Psoas muscle (tissue), 8 donors: ENCODE measurements at places on chromosomes 4 and X.

- DNase-seq = no peak
Observed at GRCh38 chrX:56796641-56797395, 67.8 kb downstream of the NBDY start.

DNA sequence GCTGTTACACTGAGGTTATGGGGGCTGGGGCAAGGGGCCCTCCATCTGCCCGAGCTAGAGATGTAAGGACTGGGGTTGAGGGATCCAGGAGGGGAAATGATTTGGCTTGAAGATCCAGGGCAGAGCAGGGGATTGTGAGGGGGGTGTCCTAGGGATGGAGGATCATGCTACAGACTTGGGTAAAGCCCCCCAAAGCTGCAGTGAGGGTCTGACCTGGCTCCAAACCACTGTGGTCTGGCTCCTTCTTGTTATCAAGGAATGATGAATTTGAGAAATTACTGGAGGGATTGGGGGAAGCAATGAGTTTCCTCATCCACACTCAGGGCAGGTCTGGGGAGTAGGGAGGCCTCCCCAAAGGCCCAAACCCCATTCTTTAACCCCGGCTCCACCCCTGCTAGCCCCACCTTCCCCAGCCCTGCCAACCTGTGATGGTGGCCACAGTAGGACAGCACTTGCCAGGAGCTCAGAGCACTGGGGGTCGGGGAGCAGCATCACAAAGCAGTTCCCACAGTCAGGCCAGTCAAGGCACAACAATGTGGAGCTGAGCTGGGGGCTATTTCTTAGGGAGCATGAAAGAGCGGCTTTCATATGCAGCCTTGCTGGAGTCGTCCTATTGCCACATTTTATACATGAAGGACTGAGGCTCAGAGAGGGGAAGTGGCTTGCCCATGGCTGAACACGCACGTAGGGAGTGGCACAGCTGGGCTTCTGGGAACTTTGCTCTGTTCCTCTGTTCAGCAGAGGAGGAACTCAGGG, 165.5 kb downstream of the EFNB1 start:
- DNase-seq = no peak

- DNase-seq = no peak
Observed at GRCh38 chrX:131216828-131217227, 72.3 kb downstream of the IGSF1 start.

GRCh38 chr4:168483811-168484210, 3.5 kb upstream of the DDX60L start:
- DNase-seq = no peak

DNA sequence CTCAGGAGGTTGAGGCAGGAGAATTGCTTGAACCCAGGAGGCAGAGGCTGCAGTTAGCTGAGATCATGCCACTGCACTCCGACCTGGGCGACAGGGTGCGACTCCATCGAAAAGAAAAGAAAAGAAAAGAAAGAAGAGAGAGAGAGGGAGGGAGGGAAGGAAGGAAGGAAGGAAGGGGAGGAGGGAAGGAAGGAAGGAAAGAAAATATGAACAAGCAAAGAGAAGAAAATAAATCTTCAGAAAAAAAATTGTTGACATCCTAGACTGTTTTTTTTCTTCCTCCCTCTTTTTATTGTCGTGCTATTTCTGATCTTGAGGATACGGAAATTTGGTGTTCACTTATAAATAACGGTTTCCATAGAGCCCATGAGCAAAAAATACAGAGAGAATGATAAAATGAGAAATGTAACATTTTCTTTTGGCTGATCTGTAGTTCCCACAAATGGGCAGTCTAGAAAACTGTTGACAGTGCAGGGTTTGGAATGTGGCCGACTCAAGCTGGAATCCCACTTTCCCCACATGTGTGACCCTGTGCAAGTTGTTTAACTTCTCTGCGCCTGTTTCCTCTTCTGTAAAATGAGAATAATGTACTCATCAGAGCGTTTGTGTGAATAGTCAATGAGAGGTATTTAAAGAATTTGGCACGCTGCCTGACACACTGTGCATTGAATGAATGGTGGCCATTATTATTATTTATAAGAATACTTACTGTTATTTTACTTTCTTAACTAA, 19.4 kb downstream of the SORBS2 start:
- DNase-seq = no peak

GRCh38 chr4:173735049-173735448, 205.0 kb upstream of the HAND2 start:
- no peak for DNase-seq

DNA sequence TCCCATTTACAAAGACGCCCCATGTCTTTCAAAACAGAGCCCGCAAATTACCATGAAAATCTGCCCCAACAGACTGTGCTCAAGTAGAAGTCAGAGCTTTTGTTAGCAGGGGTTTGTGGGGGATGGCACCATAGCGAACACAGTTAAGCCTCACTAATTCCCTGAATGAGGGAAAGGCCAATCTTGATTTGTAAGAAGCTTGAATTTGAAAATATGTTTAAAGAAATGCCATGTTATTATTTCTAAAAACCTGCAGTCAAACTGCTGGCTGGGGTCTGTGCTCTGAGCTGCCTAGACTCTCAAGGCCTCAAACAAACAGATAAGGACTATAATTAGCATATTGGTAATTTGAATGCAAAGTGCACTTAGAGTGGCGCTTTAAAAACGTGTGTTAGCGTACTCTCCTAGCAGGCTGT, 9.4 kb upstream of the PAK3 start:
- no peak for DNase-seq

DNA sequence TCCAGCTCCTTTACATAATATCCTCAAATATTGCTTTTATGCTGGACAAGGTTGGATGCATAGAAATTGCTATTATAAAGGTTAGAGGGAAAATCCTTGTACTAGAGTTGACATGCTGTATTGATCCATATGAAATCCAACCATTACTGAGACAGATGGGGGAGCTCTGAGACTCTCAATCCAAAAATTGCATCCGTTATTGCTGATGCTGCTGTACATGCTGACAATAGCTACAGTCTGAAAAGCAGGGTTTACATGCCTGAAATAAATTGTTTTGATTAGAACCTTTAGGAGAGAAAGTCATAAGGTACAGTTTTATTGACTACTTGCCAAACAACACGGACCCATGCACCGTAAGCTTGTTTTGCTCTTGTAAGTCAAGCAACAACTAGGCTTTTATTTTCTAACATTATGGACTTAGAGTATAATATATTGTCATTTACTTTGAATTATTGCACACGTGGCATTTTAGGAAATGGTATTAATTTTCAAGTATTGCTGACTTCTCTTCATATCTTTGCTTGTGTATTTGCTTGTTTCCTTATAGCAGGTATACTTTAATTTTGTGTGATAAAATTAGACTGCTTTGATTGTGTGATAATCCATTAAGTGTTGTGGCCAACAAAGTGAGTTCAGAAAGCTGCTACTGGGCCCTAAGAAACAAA, 1365.2 kb downstream of the STIM2 start:
- DNase-seq = no peak

DNA sequence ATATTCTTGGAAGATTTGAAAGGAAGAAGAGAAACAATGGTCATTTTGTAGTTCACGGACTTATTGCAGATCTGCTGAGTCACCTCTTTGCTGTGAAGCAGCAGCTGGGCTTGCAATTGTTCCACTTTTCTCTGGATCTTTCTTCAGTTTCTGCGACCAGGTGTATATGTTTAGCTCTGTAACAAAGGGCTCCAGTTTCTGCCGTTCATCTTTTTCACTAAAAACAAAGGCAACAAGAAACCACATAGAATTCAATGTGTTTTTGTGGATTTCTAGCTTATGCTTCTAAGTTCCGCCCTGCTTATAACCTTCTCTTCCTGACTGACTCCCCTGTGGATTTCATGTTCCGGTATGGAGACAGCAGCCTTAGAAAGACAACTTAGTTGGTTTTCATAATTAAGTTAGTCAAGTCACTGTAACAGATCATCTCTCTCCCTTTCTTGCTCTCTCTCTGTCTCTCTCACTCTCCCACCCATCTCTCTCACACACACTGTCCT, 121.6 kb upstream of the EPHA5 start:
- no peak for DNase-seq

- DNase-seq = no peak
Observed at GRCh38 chrX:72105436-72105835, 26.3 kb downstream of the RTL5 start.

DNA sequence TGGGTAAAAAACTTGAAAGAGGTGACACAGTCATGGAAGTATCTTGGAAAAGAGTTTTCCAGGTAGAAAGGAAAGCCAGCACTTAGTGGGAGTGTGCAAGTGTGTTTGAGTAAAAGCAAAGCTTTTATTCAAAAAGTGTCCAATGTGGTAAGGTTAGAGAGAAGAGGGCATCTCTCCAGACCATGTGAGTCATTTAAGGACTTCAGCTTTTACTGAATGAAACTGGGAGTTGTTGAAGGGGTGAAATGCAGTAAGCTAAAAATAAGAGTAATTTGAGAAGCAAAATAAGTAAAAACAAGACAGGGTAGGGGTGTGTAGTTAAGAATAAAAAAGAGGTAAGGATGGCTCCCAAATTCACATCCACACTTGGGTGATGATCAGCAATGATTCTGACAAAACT, 238.9 kb downstream of the SLC7A11 start:
- DNase-seq = no peak

DNA sequence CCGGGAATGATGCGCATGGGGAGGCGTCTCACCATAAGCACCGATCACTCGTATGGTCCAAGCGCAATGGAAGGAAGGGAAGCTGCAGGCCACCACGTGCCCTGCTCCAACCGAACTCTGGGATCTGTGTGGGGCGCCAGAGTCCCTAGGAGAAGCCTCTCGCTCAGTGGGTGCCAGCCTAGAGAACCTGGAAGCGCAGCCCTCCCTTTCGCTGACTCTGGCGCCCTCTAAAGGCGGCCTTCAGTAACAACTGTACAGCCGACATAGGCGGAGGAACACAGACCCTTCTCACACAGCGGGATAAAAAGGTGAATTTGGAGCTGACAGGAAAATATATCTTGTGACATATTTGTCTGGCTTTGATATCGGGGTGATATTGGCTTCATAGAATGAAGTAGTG, 76.0 kb downstream of the INTS6L start:
- peak; percentile 12 for DNase-seq

GRCh38 chr4:44761306-44761705, 35.0 kb upstream of the GNPDA2 start:
- no peak for DNase-seq

DNA sequence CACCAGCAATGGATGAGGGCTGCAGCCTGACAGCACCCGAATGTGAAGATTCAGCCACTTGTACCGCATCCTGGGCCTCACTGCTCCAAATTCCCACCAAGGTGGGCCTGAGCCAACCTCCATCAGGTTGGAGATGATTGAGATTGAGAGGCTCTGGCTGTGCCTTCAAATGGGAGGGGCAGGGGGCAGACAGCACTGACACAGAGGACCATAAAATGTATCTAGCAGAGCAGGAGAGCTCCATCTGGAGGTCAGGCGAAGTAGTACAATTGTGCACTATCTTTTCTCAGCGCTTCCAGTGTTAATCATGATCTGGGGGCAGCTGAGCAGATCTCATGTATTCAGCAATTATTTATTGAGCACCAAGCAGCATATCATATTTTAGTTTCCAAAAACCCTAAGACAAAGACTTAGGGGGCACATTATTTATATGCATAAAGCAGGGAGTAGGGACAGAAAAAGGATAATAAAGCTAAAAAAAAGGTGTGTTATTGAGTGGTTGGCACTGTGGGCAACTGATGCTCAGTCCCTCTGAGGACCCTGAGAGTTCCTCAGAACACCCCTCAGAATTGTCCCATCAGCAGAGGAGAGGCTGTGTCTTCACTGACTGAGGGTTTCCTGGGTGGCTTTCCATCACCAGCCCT, 31.6 kb upstream of the C1QTNF7 start:
- DNase-seq = no peak

DNA sequence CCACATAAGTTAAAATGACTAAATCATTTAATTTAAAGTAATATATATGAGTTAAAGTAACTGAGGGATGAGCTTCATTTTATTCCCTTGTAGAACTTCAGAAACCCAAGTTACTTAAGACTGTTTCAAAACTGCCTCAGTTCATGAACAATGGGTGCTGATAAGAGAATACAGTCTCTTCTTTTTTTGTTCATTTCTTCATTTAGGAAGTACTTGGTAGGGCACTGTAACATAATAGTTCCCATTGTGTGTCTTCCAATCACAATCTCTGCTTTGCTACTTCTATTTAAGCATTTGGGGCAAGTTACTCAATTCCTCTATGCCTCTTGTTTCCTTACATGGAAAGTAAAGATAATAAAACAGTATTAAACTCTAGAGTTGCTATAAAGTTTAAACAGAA, 50.4 kb downstream of the HHIP start:
- no peak for DNase-seq

DNA sequence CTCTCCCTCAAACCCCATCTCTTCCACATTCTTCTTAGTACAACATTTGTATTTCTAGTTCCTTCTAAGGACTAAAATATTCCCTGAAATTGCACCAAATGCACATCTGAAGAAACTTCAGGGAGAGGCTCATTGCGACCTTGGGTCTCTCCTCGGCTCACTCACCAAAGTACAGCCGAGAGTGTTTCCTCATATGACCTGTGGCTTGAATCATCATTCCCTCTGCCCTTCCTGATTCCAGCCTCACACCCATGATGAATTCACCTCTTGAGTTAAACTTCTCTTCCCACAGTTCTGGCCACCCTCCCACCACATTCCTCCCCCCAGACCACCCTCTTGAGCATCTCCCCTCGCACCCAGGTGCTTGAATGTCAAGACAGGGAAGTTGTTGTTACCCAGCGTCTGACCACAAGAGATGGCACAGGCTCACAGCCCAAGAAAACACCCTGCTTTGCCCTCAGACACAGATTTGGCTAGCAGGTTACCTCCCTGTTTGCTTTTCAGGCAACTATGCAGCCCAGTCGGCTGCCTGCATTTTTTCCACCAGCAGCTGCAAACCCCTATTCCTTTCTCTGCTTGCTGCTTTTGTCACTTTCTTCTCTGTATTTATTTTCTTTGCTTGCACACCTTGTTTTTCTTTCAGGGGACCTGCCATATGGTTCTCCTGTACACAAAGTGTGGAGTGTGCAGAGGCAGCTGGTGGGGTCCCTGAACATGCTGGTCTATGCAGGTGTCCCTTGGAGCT, 214.8 kb downstream of the SPATA18 start:
- no peak for DNase-seq

DNA sequence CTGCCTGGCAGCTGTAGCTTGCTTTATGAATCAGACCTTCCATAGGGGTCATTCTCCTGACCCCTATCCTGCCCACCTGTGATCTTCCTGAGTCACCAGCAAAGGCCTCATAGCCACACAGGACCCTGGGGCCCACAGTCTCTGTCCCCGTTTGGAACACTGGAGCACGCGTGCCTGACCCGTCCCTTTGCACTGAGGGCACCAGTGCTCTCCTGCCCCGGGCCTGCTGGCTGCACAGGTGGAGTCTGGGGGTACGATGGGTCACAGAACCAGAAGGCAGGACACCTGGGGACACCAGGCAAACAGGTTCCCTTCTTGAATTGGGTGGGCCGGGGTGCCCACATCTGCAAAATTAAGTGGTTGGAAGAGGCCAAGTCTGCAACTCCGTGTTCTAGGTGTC, 97.2 kb downstream of the CPZ start:
- DNase-seq = no peak

GRCh38 chr4:111776561-111776960, 368.7 kb upstream of the FAM241A start:
- no peak for DNase-seq
